Right lung (tissue), 10 donors: ENCODE measurements at places on chromosomes 4 and X. TPM values are rescaled to one million over a fixed set of nuclear protein-coding genes. Genes with fewer than 3 reads are reported as not detected.

GPM6B gene
- polyA plus RNA-seq = 36.7 TPM

TRO gene
- 92.2 TPM for polyA plus RNA-seq

LINC00632 gene
- 131 TPM for polyA plus RNA-seq

BANK1 gene
- polyA plus RNA-seq = 1.9 TPM

CLNK gene
- 0.22 TPM for polyA plus RNA-seq

GNRHR gene
- polyA plus RNA-seq = 0.91 TPM

IGSF1 gene
- polyA plus RNA-seq = 13.7 TPM

NOX1 gene
- polyA plus RNA-seq = 0.58 TPM

GRCh38 chrX:150736475-150736874 lies 43.3 kb downstream of the MTMR1 start:
- no peak for DNase-seq

DNA sequence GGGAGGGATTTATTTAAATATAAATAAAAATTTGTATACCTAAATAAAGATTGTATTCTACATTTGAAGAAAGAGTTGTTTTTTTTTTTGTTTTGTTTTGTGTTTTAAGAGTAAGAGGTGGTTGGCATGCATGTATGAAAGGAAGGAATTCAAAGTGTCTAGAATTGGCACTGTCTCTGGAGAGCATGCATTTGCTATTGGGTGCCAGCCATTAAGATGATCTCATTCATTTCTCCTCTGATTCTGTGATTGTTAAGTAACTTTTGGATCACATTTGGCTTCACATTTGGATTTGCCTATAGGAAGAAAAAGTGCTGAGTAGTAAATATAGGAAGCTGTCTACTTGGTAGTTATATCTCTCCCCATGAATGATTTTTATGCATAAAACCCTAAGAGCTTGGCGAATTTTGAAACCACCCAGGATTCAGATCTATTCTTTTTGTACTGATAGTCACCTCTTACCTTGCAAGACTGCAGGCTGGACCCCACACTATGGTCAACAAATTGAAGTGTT lies 7.8 kb upstream of the BOD1L1 start:
- DNase-seq = no peak

DNA sequence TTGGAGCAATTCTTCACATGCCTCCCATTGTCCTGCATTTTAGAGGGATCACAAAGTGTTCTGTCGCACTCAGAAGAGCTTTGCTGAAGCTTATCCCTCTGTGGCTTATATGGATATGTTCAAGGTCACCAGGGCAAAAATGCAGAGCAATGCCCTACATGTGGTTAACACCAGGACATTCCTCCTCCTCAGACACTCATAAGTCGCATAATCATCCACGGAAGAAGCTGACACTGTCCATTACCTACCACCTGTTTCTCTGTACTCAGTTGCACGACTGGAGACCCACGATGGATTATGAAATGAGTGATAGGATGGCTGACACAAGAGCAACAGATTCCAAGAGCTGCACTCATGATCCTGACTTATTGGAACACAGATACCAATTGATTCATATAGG lies 68.7 kb upstream of the PRDX4 start:
- DNase-seq = no peak

GRCh38 chr4:7539659-7540058 lies 104.9 kb upstream of the PSAPL1 start:
- DNase-seq = no peak

DNA sequence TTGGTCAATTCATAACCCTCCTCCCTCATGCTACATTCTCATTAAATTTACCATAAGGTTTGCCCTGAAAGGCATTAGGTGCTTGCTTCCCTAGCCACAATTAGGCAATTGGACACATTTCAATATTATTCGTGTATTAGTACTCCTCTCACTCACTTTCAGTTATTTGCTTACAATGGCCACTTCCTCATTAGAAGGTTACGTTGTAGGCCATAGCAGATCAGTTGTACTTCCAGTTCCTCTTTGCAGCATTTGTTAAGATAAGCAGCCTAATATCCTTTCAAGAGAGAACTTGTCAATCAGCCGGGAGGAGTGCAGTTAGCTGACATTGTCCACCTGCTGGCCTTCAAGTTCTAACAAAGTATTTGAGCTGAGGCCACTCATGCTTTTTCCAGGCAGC lies 1017.2 kb downstream of the PCDH7 start:
- DNase-seq = no peak

GRCh38 chrX:68249401-68249831 lies 183.9 kb downstream of the OPHN1 start:
- DNase-seq = peak; percentile 31

- DNase-seq = no peak
Observed at GRCh38 chr4:17309567-17310268, 202.2 kb downstream of the QDPR start.

- no peak for DNase-seq
Observed at GRCh38 chrX:43500246-43500645, 155.9 kb upstream of the MAOA start.

DNA sequence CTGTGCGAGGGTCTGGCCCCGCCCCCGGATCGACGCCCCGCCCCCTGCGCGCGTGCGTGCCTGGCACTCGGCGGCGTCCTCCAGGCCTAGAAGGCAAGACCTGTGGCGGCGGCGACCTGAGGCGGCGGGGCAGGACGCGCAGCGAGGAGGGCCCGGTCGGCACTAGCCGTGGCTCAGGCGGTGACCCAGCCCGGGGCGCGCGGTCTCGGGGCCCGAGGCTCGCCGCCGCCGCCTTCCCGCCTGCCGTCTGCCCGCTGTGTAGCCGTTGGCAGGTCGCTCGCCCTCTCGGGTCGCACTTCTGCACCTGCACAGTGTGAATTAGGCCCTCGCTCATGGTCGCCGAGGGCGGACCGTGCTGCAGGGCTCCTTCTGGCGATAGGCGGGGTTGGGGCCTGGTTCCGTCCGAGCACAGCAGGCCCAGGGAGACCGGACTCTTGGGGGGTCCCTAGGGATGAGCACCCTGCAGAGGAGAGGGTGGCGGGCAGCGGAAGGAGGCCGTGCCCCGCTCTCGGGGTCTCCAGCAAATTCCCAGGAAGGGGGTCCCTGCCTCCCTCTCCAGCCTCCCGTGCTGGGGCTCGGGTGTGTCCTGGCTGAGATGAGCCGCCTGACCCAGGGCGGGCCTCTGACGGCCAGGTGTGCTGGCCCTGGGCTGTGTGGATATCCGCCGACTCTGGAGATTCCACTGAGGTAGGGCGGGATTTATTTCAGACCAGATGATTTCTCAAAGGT lies 557 bp upstream of the FAM53A start:
- no peak for DNase-seq

DNA sequence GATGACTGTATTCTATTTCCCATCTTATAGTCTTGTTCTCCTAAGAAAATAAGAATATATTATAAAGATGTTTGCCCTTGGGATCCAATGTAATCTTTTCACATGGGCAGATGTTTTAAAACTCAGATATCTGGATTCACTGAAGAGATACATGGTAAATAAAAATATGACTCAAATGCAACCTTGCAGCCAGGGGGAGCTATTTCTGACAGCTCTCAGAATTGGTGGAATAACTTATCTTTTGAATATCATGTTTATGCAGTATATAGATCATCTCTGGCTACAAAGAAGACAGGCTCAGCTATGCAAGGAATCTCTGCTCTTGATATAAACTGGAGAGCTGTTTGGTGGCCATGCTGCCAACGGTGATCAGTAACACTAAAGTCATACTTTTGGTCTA lies 274.7 kb downstream of the GLUD2 start:
- DNase-seq = no peak

GRCh38 chrX:135315864-135316263 lies 6.6 kb downstream of the ETDC start:
- no peak for DNase-seq

DNA sequence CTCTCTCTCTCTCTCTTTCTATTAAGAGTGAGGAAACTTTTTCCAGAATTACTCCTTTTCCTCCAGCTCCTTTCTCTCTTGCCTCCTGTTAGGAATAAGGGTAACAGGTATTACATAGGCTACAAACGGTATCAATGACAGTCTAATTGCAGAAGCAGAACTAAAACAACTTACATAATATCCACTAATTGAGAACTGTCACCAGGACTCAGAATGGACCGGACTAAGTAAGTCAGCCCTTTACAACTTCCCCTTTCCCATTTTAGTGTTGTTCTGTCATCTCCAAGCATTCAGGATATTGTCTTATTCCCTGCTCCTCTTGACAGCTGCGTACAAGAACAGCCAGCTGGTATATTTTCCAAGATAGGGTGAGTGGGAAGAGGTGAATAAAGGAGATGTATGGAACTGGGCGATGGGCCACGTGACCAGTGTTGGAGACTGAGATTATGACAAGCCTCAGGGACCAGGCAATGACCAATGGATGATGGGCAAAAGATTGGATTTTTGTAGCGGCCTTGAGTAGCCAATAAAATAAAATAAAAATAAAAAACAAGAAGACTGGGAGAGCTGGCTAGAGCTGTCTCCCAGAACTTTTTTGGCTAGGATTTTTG lies 2.3 kb upstream of the FNIP2 start:
- no peak for DNase-seq

GRCh38 chr4:37981425-37981824 lies 21.2 kb downstream of the PTTG2 start:
- no peak for DNase-seq

DNA sequence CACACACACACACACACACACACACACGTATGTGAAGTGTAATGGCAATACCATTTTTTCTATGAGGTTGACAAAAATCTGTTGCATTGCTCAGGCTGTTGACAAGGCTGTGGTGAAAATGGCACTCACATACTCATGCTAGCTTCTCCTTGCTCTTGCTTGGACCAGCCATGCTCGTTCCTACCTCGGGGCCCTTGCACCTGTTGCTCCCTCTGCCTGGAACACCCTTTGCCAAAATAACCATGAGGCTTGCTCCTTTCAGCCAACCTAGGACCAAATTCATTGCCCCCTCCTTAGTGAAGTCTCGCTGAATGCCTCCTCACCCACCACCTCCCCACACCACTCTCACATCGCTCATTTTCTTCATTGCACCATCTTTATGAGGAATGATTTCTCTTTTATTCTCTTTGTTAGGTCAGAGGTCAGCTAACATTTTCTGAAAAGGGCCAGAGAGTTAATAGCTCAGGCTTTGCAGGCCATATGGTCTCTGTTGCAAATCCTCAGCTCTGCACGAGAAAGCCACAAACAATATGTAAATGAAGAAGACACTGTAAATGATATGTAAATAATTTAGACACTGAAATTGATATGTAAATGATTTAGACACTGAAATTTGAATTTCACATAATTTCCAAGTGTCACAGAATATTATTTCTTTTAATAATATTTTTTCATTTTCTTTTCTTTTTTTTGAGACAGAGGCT lies 13.3 kb downstream of the SLC38A5 start:
- DNase-seq = no peak

DNA sequence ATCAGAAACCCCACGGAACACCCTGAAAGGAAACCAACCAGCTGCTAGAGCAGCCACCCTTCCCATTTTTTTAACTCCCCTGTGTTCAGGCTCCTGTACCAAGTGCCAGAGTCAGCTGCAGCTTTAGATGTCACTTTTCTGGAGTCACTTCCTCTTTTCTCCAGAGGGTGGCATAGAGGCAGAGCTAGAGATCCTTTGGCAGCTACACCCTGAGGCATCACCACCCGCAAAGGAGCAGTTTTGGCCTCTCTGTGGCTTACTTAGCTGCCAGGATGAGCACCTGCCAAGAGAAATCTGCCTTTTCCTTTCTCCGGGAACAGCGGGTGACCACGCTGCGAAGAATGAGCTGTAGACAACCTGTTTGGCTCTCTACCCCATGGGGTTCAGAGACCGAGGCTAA lies 58.0 kb upstream of the CHRDL1 start:
- no peak for DNase-seq
